ENCODE measurements at places on chromosomes 5 and 9. TPM values are rescaled to one million over a fixed set of nuclear protein-coding genes. Genes with fewer than 3 reads are reported as not detected.
A peak's percentile ranks its signal among the peaks of the same experiment; 100 is the strongest.

GRCh38 chr5:112914584-112914983, 7.4 kb downstream of the REEP5 start:
- peak; percentile 20 for DNase-seq

GRCh38 chr5:178371362-178372111, 138.9 kb upstream of the PHYKPL start:
- DNase-seq, result no peak

DNA sequence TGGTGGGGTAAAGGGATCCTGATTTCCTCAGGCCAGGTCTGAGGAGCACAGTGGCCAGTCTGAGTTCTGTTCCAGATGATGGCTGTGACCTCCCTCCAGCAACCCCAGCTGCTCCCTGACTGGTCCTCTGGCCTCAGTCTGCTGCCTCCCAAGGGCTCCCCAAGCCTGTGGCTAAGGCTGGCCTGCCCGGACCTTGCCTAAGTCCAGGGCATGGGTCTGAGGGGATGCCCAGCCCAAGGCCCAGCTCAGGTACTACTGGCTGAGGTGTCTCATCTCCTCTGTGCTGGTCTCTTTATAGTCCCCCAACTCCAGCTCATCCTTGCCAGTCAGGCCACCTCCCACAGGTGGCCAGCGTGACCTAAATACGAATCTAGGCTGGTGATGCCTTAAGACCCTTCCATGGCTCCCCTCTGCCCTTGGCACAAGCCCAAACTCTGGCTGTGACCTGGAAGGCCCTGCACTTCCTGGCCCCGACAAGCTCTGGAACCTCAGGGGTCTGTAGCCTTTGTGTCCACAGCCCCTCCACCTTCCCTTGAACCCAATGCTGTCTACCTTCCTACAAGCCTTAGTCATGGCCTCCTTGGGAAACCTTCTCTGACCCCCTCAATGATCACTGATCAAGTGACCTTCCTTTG, 9.8 kb downstream of the KIF12 start:
- DNase-seq, result no peak

DNA sequence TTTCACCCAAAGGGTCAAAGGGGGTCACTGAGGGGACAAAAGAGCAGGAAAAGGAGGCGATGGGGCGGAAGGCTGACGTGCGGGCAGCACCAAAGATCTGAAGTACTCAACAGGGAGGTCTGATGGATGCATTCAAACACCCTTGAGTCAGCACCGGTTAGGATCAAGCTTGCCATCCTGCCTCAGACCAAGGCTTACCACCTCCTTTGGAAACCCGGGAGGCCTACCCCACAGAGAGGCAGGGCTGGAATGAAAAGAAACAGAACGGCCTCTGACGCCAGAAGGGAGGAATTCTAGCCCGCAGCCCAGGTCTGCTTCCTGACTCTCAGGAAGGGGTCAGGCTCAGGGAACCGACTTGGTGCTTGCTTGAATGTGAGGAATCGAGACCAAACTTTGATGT, 125.6 kb downstream of the PAPPA start:
- peak; percentile 91 for DNase-seq

DNA sequence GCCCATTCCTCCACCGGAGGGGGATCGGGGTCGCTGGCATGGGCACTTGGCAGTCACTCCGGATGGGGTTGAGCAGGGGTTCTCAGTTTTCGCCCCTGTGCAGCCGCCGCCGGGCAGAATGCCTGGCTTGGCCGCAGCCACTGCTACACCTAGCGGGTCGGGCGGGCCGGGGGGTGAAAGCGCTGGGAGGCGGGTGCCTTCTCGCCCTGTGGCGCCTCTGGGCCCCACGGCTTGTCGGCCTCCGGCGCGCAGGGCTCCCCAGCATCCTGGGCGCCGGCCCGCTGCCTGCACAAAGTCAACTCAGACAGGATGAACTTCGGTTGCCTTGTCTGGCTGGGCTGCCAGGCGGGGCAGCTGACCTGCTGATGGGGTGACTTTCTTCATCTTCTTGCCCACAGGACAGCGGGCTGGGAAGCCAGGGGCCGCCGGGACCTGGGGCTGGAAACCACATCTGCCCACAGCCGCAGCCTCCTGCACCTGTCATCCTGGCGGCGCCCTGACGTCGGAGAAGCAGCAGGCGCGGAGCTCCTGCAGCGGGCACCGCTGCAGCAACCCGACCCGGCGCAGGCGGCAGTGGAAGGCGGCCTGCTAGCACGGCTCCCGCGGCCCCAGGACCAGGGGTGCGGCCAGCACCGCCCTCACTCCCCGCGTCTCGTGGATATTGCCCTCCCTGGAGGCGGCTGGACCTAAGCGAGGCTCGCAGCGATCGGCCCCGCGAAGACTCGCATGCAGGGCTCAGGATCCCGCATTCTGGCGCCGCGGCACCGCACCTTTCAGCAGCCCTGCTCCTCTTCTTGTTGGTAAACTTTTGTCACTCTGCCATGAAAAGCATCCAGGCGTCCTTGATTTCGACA, 1.3 kb upstream of the ANKRD18A start:
- no peak for DNase-seq

The LEAP2 gene
- not detected for total RNA-seq

DNA sequence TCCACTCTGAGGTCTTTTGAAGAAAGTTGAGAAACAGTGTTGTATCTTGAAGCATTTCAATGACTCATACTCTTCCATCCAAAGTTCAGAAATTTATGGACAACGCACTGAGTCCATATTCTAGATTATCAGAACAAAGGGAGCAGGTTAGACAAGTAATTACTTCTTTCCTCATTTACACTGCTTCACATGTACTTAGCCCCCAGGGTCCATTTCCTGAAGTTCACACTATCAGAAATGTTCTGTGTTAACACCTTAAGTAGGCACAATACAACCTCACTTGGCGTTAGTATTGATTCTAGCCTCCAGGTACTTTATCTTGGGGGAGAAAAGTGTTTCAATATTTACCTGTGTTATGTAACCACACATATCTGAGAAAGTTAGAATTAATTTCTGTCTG, 487.9 kb upstream of the DMAC1 start:
- no peak for DNase-seq

The S1PR3 gene
- 20.5 TPM for total RNA-seq

DNA sequence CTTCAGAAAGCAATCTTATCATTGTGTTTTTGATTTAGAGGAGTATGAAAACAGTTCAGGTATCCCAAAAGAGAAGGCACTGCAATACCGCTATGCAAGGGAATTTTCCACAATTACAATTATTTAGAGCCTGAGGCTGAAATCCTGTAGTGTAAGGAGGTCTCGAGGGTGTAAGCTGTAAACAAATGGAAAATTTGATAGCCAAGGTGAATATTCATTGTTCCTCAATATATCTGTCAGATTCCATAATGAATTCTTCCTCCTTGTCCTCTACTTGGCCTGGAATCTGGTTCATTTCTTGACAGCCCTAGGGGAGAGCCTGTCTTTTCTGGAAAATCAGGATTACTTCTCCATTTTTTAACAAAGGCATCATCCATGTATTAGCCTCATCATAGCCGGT, 63.1 kb upstream of the SMARCA2 start:
- no peak for DNase-seq

DNA sequence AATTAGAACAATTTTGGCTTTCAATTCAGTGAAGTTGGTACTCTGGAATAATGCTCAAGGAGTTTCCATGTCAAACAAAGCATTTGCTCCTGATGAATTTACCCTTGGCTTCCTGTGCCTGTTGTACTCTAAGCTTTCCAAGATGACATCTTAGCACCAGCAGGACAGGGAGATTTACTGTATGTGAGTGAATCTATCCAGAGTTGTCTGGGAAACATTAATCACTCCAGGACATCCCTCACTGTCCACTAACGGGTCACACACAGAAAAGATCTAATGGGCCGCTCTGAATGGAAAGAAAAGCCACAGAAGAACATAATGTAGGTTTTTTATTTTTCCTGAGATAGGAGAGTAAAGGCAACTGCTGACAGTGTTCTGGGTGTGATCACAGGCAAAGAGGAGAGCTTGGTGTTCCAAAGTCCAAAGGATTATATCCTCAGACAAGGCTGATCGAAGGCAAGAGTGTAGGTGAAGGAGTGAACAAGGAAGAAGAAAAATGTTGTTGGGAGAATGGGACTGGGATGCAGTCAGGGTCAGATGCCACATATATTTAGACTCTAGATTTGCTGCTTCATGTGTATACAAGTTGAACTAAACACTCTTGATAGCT, 167.7 kb upstream of the RPS23 start:
- no peak for DNase-seq

The GTF2H2 gene
- 29.9 TPM for total RNA-seq

GRCh38 chr5:170076211-170076610, 29.5 kb upstream of the FOXI1 start:
- DNase-seq, result peak; percentile 58

DNA sequence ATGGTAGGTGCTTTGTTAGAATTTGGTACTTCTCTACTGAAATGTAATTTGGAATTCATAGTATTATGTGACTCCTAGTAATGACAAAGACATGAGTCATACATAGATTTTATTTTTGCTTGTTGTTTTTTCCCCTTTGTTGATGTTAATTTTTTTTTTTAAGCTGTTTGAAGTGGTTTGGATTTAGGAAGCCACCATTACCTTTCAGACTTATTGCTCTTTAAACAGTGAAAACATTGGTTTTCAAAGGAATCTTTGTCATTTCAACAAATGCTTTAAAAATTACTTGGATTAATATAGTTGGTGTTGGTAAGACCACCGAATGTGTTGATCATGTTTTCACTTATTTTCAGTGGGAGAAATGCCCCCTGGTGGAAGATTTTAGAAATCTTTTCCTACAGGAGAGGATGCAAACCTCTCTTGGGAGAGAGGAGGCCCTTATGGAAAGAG, 170.1 kb upstream of the PITX1 start:
- DNase-seq, result peak; percentile 71

The MYORG gene
- 1.5 TPM for total RNA-seq

- no peak for DNase-seq
Observed at GRCh38 chr5:38450627-38451026, 105.8 kb downstream of the LIFR start.

The AQP7 gene
- 0.17 TPM for total RNA-seq

GRCh38 chr9:88355166-88355565, 33.1 kb upstream of the SPIN1 start:
- DNase-seq, result peak; percentile 78

All from M059J (cell line).